Uterus (tissue), 4 donors: ENCODE measurements at places on chromosomes 5 and 9.
A peak's percentile ranks its signal among the peaks of the same experiment; 100 is the strongest.

- no peak for DNase-seq
Observed at GRCh38 chr5:32315221-32316014, 2.7 kb upstream of the MTMR12 start.

DNA sequence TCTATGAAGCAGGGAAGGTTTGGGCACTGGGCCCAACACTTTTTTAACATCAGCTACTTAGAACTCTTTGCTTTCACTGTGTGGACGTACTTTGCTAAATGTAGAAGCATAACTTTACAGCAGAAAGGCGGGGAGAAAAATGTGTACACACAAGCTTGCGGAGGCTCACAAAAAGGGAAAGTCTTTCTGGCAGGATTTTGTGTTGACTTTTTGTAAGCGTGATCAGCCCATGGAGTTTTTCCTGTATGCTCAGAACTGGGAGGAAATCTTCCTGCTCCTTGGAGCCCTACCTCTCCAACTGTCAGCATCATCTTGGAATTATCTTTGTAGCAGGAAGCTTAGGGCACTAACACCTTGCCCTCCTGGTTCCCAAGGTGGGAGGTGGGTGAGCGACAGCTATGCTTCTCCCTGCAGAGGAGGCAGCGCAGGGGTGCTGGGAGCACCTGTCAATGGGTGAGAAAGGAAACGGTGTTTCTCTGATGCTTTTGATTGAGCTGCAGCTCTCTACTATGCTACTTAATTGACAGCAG lies 321.9 kb downstream of the GADD45G start:
- DNase-seq: no peak

- no peak for DNase-seq
Observed at GRCh38 chr5:138339091-138339456, 1.0 kb downstream of the FAM53C start.

GRCh38 chr9:87546704-87547103 lies 49.0 kb downstream of the DAPK1 start:
- no peak for DNase-seq

DNA sequence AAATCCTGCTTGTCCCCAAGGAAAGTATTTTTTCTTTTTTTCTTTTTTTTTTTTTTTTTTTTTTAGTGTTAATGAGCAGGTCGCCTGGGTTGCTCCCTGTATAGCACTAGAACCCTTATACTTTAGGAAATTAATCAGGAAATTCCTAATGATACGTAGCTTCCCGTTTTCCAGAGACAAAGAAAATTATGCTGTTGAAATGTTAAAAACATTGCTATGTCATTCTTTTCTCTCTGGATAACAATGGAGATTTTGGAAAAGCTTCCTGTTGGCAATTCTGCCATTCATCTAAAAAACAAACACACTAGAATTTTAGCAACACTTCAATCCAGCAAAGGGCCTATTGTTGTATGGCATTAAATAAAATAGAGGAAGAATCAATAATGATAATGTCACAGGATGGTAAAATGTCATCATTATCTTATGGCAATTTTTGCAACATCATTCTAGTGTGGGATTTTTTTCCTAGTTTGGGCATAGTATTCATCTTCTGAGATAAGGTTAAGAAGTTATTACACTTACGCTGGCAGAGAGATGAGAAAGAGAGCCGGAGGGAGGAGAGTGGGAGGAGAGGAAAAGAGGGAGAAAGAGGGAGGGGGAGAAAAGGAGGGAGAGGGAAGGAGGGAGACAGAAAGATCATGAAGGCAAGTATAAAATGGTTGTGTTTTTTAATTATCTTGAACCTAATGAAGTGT lies 315.8 kb upstream of the PDE4D start:
- no peak for DNase-seq

GRCh38 chr9:80651044-80651443 lies 1038.3 kb downstream of the TLE1 start:
- DNase-seq: no peak

GRCh38 chr5:176806137-176806536 lies 4.2 kb upstream of the UNC5A start:
- no peak for DNase-seq

DNA sequence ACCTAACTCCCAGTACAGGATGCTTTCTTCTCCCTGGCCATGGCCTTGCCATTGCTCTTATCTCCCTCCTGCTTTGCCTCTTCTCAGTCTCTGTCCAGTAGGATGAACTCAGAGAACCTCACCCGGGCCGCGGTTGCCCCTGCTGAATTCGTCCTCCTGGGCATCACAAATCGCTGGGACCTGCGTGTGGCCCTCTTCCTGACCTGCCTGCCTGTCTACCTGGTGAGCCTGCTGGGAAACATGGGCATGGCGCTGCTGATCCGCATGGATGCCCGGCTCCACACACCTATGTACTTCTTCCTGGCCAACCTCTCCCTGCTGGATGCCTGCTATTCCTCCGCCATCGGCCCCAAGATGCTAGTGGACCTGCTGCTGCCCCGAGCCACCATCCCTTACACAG lies at the start of gene OR5C1:
TSS of gene OR5C1 (plus strand) at position 103 of the 400 bp plus-strand sequence. CDS start at position 103, 0 bp downstream.
- no peak for DNase-seq

DNA sequence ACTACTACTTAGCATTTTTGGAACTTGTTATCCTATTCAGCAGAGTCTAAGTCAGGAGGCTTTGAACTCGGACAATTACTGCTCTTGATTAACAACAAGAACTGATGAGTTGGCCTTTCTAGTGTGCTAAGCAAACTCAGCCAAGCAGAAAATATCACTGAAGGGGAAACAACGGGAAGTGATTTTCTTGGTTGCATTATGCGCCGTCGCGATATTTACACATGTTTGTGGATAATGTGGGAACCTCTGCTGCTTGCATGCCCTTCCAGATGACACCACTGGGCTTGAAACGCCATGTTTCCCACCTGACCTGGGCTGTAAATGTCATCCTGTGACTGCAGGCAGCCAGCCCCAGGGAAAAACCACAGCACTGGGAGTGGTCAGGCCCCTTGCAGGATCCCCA lies 205.5 kb downstream of the PAX5 start:
- DNase-seq: no peak

- DNase-seq: no peak
Observed at GRCh38 chr9:118618084-118618483, 751.2 kb downstream of the BRINP1 start.

GRCh38 chr5:55063899-55064298 lies 38.5 kb upstream of the GZMA start:
- DNase-seq: no peak

DNA sequence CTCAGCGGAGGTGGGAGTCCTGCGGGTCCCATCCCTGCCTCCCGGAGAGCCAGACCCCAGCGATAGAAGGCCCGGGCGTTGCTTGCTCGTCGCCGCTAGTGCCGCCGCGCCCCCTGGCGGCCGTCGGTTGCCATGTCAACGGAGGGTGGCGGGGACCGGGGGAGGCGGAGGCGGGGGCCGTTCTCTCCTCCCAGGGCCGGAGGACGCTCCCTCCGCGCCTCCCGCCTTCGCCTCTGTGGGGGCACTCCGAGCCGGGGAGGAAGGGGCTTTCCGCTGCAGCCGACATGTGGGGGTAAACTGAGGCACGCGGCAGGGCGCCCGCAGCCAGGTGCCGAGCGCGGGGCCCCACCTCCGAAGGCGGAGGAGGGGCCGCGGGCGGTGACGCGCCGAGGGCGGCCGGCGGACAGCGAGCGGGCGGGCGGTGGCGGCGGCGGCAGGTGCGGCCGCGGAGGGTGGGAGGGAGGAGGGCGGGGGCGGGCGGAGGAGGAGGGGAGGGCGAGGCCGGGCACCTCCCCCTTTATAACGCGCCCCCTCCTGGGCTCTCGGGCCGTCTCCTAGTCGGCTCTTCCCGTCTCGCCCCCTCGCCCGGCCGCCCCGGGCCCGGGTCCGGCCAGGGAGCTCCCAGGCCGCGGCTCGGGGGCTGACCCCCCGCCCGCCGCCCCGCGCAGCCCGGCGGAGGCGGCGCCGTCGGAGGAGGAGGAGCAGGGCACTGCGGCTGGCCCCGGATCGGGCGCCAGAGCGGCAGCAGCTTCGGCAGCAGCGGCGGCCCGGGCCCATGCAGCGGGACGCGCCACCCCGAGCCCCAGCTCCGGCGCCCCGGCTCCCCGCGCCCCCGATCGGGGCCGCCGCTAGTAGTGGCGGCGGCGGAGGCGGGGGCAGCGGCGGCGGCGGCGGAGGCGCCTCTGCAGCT lies 556 bp upstream of the CDK9 start:
- DNase-seq: peak; percentile 89

DNA sequence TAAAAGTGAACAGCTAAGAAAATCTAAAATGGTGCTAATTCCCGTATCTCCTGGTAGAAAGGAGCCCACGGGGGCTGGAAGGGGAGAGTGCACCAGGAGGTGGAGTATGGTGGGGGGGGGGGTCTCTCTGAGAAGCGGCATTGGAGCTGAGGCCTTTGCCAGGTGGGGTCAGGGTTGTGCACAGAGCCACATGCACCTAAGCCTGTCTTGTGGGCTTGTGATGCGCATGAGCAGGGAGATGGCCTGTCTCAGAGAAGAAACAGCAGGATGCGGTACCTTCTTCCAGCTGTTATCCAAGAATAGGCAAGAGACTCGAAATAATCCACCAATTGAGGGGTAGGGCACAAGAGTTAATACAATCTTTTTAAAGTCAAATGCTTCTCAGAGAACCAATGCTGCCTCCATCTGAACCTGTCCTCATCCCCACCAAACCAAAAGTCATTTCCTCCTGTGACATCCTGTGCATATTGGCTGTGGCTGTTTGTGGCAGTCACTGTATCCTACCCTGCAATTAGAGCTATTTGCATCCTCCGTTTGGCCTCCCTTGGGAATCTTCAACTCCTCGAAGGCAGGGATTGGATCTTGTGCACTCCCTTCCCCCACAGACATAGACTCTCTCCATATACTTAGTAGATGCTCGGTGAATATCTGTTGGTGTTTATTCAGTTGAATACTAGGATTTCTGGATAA lies 45.4 kb downstream of the FGF1 start:
- DNase-seq: no peak

- DNase-seq: no peak
Observed at GRCh38 chr5:168995024-168995423, 305.9 kb downstream of the SLIT3 start.

DNA sequence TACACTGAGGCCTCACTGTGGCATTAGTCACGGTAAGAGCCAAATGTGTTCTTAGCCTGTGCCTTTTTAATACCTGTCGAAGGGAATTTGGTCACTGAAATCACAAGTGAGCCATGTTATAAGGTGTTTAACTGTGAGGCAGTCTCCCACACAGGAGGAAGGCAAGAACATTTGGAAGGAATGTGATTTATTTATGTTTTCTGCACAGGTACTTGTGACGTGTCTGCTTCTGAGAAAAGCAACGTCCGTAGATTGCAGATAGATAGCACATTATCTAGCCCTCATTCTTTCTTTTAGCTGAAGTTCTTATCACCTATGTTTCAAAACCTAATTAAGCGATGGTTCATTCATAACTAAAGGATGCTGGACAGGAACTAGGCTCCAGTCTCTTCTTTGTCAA lies 19.0 kb upstream of the SMARCA2 start:
- DNase-seq: no peak

DNA sequence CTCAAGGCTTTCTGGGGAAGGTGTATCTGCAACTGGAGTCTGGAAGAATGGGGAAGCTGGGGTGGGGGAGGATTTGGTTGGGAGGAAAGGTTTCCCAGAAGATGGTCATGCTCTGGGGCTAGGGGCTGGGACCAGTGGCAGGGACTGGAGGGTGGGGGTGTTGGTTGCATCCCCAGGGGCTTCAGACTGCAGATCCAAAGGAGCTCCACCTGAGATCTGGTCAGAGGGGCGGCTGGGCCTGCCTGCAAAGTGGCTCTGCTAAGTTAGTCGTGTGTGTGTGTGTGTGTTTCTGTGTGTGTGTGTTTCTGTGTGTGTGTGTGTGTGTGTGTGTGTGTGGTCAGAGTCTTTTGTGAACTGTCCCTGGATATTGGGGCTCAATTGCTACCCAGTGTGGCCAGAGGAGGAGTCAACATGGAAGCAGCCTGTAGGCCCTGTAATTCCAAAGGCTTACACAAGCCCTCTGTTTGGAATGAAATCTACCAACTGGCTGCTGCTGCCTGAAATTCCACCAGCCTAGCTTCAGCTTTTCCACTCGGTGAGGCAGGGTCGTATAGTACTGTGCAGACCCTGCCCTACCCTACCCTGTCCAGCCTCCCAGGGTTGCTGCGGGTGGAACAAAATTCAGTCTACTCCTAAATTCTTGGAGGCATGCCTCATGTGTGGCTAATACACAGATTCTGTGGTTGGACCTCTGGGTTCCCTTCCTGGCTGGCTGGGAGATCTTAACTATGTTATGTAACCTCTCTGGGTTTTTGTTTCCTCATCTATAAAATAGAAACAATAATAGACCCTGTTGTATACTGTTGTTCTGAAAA lies 12.5 kb upstream of the SYNPO start:
- no peak for DNase-seq

DNA sequence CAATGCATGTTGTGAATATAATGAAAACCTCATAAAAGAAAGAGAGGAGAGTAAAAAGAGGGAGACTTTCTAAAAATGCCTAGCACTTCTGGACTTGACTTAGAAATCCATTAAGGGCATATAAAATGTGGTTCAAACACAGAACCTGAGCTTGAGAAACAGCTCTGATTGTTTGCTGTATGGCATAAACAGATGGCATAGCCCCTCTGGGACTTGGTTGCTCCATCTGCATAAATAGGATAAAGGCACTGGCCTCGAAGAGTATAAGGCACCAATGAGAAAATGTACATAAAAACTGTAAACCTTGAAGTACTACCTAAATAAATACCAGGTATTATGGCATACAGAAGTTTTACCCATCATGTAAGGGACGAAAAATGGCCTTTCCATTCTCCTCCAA lies 23.8 kb downstream of the MRPS27 start:
- DNase-seq: no peak

DNA sequence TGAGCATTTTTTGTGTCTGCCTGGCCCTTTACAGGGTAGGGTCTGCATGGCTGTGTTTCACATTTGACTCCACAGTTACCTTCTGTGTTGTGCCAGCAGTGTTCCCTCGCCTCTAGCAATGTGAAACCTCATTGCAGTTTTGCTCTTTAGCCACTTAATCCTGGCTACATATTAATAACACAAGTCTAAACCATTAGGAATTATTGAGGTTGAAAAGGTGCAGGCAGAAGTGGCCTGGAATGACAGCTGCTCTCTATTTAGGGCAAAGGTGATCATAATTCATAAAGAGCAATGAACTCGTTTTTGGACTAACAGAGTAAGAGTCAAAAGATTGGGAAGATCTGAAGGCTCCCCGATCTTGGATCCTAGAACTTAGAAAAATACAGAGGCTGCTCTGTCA lies 176.7 kb upstream of the RAD23B start:
- DNase-seq: no peak

GRCh38 chr5:163381832-163382231 lies 55.6 kb upstream of the CCNG1 start:
- no peak for DNase-seq
